NCI-H524 (cell line): ENCODE measurements at places on chromosomes 11 and 22.
A peak's percentile ranks its signal among the peaks of the same experiment; 100 is the strongest.

DNA sequence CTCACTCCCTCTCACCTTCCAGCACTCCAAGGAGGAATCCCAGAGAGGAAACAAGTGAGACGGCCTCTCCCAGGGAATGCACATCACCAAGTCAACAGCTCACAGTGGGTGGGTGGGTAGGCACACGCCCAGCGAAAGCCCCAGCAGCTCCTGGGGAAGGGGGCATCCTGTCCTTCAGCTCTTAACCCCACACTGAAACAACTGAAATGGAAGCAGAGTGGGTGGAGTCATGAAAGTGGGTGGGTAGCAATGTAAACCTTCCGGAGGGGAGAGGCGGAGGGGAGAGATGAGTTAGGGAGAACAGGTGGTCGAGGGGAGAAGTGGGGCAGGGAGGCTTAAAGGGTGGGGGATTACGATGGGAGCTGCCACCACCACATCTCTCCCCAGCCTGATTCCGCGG is 5.4 kb downstream of the MCHR1 start:
- peak; percentile 78 for DNase-seq

DNA sequence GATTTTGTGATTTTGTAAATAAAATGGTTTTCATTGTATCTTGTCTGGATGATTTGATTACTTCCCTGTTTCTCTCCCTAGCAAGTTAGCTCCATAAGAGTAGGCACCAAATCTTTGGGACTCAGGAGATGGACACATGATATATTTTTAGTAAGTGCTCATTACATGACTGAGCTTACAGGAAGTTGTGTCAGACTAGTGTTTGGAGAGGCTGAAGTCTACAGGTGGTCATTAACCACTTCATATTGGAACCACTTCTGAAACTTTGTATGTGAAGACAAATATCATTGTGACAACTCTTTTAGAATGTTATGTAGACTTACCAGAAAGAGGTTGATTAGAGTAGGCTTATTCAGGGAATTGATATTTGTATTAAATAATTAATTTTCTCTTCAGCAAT is 19.1 kb downstream of the ARHGAP42 start:
- DNase-seq, result no peak

DNA sequence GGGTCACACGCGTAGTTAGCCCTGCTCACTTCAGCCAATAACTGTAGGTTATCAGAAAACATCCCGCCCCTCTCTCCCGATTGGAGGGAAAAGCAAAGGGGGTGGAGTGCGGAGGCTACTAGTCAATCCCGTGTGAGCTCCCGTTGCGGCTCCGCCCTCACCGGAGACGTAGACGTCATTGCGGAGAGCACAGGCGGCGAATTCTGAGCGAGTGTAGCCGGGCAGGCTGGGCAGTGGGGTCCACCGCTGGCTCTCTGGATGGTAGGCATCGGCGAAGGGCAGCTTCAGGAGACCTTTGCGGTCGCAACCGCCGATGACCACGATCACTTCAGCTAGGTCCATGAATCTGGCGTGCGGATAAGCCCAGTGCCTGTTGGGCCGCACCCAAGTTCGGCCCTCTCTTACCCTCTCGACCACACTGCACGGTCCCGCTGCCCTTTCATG is 4.7 kb downstream of the KLHL35 start:
- DNase-seq, result peak; percentile 64

GRCh38 chr11:100663583-100663982 is 23.5 kb upstream of the ARHGAP42 start:
- DNase-seq, result no peak

GRCh38 chr11:62710001-62710345 is 2.5 kb downstream of the GNG3 start:
- DNase-seq, result peak; percentile 13

GRCh38 chr11:4539603-4540219 is 5.3 kb upstream of the OR52M1 start:
- DNase-seq, result no peak

GRCh38 chr11:75313513-75314272 is 37.8 kb downstream of the ARRB1 start:
- DNase-seq, result peak; percentile 91

DNA sequence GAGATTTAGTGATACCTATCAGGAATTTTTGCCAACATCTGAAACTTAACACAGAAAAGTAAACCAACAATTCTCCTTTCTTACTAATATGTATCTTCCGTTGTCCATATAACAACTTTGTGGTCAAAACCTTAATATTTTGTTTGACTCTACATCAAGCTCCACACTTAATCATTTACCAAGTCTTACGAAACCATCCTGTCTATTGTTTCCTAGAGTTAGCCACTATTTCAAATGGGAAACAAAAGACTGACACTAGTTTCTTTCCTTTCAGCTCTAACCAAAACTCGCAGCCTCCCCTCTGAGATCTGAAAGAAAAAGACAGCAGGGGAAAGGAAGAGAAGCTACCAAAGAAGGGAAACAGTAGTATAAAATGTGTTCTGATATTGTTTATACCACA is 26.5 kb upstream of the PRDM10 start:
- DNase-seq, result no peak

- no peak for DNase-seq
Measured at GRCh38 chr11:74319139-74319816, 7.8 kb upstream of the P4HA3 start.

DNA sequence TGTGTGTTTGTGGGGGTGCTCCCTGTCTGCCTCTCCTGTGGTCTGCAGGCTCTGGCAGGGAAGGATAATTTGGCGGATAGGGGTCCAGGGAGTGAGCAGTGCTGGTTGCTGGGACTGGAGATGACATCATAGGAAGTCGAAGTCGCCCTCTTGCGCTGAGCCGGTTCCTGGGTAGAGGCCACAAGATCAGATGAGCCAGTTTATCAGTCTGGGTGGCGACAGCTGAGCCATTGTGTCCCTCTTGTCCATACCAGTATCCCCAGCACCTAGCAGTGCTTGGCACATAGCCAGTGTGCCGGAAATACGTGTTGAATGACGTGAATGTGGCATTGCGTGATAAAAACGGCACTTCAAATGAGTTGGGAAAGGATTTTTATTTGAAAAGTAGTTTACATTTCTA is 9.8 kb downstream of the APOL5 start:
- no peak for DNase-seq

- no peak for DNase-seq
Measured at GRCh38 chr11:98047647-98048046, 973.1 kb upstream of the CNTN5 start.

DNA sequence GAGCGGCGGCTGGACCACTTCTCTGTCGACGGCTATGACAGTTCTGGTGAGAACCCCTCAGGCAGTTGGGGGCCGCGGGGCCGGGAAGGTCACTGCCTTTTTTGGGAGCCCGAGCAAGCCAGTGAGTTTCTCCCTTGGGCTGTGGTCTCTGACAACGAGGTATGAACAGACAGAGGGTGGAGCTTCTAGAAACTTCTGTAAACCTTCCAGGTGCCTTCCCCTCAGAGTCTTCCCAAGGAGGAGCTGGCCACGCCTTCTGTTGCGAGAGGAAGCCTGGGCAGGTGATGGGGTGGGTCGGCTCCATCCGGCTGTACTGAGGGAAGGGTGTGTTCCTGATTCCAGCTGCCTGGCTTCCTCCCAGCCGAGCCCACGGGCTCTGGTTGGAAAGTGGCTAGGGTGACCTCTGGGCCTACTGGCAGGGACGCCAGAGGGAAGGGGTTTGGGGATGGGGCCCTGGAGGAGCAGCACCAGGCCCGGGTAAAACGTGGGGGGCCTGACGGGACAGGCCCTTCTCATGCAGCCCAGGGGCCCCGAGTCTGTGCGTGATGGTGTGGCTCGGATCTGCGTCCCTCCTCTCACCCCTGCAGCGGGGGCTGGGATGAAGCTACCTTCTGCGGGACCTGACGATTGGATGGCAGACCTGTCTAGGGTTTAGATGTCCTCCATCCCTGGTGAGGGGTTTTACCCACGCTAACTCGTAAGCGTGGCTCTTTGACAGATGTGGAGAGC is 110.8 kb downstream of the KCNQ1OT1 start:
- DNase-seq, result no peak
